Karpas-422 (cell line): ENCODE measurements at places on chromosomes 7 and 10. TPM values are rescaled to one million over a fixed set of nuclear protein-coding genes. Genes with fewer than 3 reads are reported as not detected.

DNA sequence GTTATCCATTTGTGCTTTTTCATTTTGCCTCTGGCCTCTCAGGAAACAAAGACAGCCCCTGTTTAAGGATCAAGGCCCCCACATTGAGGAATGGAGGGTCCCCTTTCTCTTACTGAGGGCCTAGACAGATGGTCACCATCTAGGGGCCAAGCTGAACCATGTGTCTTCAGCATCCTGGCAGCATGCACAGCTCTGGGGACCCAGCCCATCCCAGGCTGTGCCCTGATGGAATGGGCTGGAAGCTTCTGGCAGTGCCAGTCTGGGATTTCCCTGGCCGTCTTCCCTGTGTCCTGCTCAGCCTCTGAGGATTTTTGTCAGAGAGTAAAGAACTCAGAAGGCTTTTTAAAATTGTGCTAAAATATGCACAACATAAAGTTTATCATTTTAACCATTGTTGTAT is 116.8 kb downstream of the ITIH5 start:
- no peak for DNase-seq
- no peak overlapping the region for H3K4me3 ChIP-seq
- no peak overlapping the region for H3K27ac ChIP-seq

Gene LIPA
- total RNA-seq: 14.5 and 20.9 TPM in 2 replicates

DNA sequence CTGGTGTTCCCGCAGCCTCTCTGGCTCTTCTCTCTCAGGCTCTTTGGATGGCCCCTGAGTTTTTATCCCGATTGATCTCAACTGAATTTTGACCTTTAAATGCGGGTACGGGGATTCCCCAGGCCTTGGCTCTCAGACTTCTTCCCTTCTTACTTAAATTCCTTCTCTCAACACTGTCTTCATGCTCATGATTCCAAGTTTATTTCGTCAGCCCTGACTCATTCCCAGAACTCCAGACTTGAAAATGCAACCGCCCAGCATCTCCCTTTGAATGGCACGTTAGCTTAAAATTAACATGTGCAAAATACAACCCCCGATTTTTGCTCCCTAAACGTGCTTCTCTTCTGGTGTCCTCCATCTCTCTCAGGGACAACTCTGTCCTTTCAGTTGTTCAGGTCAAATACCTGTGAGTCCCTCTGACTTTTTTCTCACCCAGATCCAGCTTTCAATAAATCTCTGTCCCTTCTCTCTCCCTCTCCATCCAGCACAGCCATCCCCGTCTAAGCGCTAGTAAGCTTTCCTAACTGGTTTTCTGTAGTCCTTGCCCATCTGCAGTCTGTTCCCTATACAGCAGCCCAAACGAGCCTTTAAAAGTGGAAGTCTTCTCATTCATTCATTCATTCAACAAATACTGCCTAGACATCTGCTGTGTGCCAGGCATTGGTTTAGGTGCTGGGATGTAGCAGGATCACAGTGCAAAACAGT is 7.1 kb downstream of the HECW1 start:
- no peak for DNase-seq
- H3K36me3 ChIP-seq: no peaks in the 10 kb centered on the region
- no peaks in the 10 kb centered on the region; the same call in 1 of the 2 replicates for H3K27me3 ChIP-seq

Gene NANOS1
- 1.6 and 3.1 TPM in 2 replicates for total RNA-seq

- H3K36me3 ChIP-seq: no peaks in the 10 kb centered on the region
- H3K27ac ChIP-seq: no peak overlapping the region
These were observed 92.0 kb upstream of the LRRTM3 start for GRCh38 chr10:66833861-66834260.

DNA sequence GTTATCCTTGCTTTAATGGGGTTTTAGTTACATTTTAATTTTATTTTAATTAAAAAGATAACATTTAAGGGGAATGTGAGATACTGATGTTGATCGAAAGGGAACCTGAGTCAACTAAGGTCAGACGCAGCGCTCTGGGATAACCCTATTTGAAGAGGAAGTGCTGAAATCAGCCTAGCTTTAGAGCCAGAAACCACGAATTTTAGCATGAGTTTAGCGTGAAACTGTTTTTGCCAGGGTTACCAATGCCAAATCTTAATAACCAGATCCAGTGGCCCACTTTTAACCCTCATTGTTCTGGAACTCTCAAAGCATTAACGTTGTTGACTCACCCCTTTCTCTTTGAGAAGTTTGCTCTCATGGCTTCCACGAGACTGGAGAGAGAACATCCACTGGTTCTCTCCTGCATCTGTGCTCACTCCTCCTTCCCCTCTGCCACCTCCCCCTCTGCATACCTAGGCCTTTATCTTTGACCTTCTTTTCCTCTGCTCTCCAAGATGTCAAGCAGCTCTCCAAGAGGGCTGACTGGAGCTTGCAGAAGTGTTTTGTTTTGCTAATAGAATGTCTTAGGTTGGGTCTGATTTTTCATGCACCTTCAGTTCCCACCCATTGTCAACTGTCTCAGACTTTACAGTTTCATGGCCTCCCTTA is 198.3 kb upstream of the CELF2 start:
- H3K4me3 ChIP-seq: no peak overlapping the region
- no peak for DNase-seq
- no peaks in the 10 kb centered on the region; the same call in 1 of the 2 replicates for H3K27me3 ChIP-seq
- no peaks in the 10 kb centered on the region for H3K36me3 ChIP-seq

DNA sequence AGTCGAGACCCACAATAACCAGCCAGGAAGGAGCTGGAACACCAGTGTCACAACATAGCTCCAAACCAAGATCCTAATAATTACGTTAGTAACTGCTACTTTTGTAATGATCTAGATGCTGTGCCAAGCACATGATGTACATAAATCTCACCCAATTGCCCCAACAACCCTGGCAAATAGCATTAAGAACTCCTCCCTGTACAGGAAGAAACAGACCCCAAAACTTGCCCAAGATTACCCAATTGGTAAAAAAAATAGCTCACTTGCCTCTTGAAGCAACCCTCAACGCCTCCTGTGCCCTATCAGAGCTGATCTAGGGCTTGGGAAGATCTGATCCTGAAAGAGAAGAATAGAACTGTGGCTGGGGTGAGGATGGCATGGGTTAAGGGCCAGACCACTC is 628.7 kb upstream of the AUTS2 start:
- no peak for DNase-seq
- no peak overlapping the region for H3K4me3 ChIP-seq
- H3K27me3 ChIP-seq: no peaks in the 10 kb centered on the region
- H3K27ac ChIP-seq: no peak overlapping the region

GRCh38 chr10:47423476-47423875 is 39.4 kb upstream of the ZNF488 start:
- no peak overlapping the region for H3K27ac ChIP-seq
- H3K4me3 ChIP-seq: no peak overlapping the region
- no peak for DNase-seq
- no peaks in the 10 kb centered on the region for H3K36me3 ChIP-seq

- no peak overlapping the region for H3K27ac ChIP-seq
- peaks cover 23% of the 10 kb centered on the region for H3K4me1 ChIP-seq
- H3K27me3 ChIP-seq: no peaks in the 10 kb centered on the region
- H3K36me3 ChIP-seq: no peaks in the 10 kb centered on the region
These were observed 114.8 kb upstream of the ADO start for GRCh38 chr10:62689712-62690111.

- peak overlapping the region; percentile 17; the same call in 1 of the 2 replicates for H3K4me3 ChIP-seq
- no peaks in the 10 kb centered on the region for H3K27me3 ChIP-seq
- H3K27ac ChIP-seq: no peak overlapping the region
- H3K4me1 ChIP-seq: peaks cover 31% of the 10 kb centered on the region
- peak; percentile 48 for DNase-seq
- H3K36me3 ChIP-seq: no peaks in the 10 kb centered on the region
These were observed 69.1 kb downstream of the ZMIZ1 start for GRCh38 chr10:79137826-79138225.

GRCh38 chr10:87913156-87913921 is 49.9 kb downstream of the PTEN start:
- H3K36me3 ChIP-seq: peaks cover 33% of the 10 kb centered on the region
- no peak overlapping the region for H3K4me3 ChIP-seq
- no peak for DNase-seq
- peaks cover 16% of the 10 kb centered on the region for H3K4me1 ChIP-seq

- no peak overlapping the region for H3K27ac ChIP-seq
- no peak overlapping the region for H3K4me3 ChIP-seq
- H3K27me3 ChIP-seq: no peaks in the 10 kb centered on the region
- no peak for DNase-seq
- no peaks in the 10 kb centered on the region for H3K4me1 ChIP-seq
- H3K36me3 ChIP-seq: no peaks in the 10 kb centered on the region
These were observed 194.3 kb downstream of the SORCS3 start for GRCh38 chr10:104835422-104835821.

DNA sequence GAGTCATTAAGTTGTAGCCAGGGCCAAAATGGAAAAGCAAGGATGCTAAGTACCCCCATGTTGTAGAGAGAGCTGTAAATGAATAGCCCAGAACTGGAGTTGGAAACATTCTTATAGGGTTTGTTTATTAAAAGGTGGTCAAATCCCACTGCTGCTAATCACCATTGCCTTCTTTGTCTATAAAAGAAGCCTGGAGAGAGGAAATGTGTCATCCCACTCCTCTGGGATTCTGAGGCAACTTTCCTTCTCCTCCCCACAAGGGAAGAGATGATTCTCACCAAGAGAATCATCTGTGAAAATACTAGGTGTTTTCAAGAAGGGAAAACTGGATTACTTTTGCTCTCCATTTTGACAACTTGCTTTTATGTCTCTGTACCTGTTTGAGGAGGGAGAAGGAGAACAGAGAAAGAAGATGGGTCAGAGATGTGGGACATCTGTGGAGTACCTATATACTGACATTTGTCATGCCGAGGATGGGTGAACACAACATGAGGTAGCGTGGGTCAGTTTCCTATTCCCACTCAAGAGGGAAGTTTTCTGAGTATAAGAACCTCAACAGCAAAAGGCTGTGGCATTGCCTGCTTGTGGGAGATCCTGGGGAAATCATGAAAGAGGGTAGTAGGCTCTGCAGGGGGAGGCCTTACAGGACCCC is 262.2 kb downstream of the KIF20B start:
- no peaks in the 10 kb centered on the region for H3K4me1 ChIP-seq
- H3K36me3 ChIP-seq: no peaks in the 10 kb centered on the region
- H3K4me3 ChIP-seq: no peak overlapping the region
- no peak for DNase-seq
- no peaks in the 10 kb centered on the region for H3K27me3 ChIP-seq

Gene SYCE1
- not detected in 2 replicates for total RNA-seq

DNA sequence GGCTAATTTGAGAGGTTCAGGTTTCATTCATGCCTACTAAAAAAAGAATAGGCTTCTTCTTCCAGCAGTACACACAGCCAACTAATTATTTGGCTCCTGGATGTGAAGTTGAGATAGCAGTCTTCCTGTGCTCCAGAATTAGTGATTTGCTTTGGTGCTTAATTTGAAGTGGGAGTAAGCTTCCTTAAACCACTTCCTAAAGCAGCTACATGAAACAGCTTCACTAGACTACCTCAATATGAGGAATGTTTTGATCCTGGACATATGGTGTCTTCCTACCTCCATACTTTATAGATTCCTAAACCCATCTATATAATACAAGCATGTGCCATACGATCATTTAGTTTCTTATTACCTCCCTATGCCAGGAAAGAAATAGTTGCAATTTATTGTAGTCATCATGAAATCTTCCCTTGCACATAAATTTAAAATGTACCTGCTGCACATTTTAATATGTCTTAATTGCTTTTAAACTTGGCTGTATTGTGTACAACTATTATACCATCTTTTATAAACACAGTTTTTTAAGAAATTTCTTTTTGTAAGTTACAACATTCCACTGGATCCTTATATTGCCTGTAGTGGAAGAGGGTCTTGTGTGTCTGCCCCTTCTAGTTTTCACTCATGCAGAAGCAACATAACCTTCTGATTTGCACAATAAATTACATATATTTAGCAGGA is 8.6 kb downstream of the VIM start:
- no peak overlapping the region for H3K4me3 ChIP-seq
- no peak overlapping the region for H3K27ac ChIP-seq
- no peaks in the 10 kb centered on the region for H3K36me3 ChIP-seq
- no peak for DNase-seq
- H3K4me1 ChIP-seq: no peaks in the 10 kb centered on the region

GRCh38 chr10:62183857-62184795 is 84.5 kb downstream of the RTKN2 start:
- no peaks in the 10 kb centered on the region for H3K36me3 ChIP-seq
- H3K4me3 ChIP-seq: no peak overlapping the region
- no peaks in the 10 kb centered on the region for H3K4me1 ChIP-seq
- no peak overlapping the region for H3K27ac ChIP-seq
- DNase-seq: no peak

DNA sequence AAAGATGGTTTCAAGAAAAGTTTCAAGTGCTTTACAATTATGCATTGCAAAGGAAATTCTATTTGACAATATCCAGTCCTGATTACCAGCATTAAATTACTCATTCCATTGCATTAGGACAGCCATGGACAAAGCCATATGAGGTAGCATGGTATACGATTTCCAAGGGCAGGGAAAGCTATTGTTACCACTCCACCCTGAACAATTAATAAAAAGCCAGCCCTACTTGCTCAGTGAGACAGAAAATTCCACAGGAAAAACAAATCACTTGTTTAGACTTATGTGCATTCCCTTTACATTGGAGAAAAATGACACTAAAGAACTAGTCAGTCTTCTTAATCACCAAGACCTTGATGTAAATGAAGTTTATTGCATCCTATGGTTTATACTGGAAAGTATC is 5.6 kb downstream of the CD36 start:
- no peak overlapping the region for H3K4me3 ChIP-seq
- no peaks in the 10 kb centered on the region for H3K27me3 ChIP-seq
- H3K27ac ChIP-seq: no peak overlapping the region
- DNase-seq: no peak
- H3K4me1 ChIP-seq: no peaks in the 10 kb centered on the region
- no peaks in the 10 kb centered on the region for H3K36me3 ChIP-seq

GRCh38 chr7:87317691-87318245 is 27.7 kb upstream of the CROT start:
- no peak overlapping the region for H3K27ac ChIP-seq
- H3K4me3 ChIP-seq: no peak overlapping the region
- H3K4me1 ChIP-seq: no peaks in the 10 kb centered on the region
- no peaks in the 10 kb centered on the region for H3K27me3 ChIP-seq
- DNase-seq: no peak
- H3K36me3 ChIP-seq: no peaks in the 10 kb centered on the region

GRCh38 chr7:158811894-158812293 is 17.4 kb downstream of the ESYT2 start:
- H3K27ac ChIP-seq: no peak overlapping the region
- no peak overlapping the region for H3K4me3 ChIP-seq
- H3K36me3 ChIP-seq: peaks cover 19% of the 10 kb centered on the region

Gene GJC3
- 0.47 TPM in 1 of 2 replicates, not detected in the other for total RNA-seq
